ENCODE measurements at places on chromosomes 5 and 9. TPM values are rescaled to one million over a fixed set of nuclear protein-coding genes. Genes with fewer than 3 reads are reported as not detected.

GRCh38 chr5:75463726-75464125, 47.7 kb downstream of the CERT1 start:
- DNase-seq = no peak

DNA sequence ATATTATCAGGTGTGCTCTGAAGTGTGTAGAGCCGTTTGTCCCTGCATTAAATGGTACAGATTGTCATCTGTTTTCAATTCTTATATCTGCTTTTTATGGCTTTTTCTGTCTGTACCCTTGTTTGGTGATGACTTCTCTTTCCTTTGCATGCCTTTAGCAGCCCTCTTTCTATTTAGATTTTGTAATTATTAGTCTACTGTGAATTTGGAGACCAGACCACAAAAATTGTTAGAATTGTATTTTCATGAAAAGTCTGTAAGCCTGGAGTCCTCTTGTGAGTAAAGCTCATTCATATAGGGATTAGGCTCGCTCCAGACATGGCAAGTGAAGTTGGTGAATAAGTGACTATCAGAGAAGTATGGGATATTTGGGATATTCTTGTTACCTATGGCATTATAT, 41.7 kb downstream of the NFX1 start:
- DNase-seq = no peak

- DNase-seq = no peak
Measured at GRCh38 chr5:77663090-77663863, 24.8 kb upstream of the OTP start.

DNA sequence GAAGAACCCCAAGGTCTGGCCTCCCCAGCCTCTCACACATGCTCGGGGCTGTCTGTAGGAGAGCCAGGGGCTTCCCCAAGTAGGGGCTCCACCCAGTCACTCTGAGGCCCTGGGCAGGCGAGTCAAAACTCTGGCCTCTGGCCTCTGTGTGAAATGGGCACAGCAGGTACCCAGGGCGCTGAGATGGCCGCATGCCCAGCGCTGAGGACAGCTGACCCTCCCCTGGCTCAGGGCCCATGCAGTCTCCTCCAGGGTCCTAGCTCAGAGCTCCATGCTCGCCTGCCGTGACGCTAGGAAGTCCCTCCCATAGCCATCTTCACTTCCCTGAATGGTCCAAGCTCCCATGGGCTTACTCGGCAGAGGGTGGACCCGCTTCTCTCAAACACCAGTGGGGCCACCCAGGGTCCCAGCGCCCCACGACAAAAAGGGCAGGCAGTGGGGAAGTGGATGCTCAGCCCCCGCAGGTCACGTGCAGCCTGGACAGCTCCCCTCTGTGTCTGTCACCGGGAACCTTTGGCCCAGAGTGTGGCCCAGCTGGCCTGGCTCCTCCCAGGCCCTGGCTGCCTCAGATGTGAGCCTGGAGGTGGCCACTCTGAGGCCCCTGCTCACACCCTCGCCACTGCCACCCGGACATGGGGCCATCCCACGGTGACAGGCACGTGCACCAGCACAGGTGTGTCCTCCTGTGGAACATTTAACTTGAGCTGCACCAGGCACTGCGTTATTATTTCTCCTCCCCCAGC, 12.2 kb upstream of the VAV2 start:
- DNase-seq = no peak

The ARHGEF37 gene
- total RNA-seq = 15.8 TPM
